Right atrium auricular region (tissue), 2 donors: ENCODE measurements at places on chromosomes 11 and 22. TPM values are rescaled to one million over a fixed set of nuclear protein-coding genes. Genes with fewer than 3 reads are reported as not detected.

GRCh38 chr11:112391086-112391485 is 130.4 kb upstream of the PLET1 start:
- DNase-seq, result no peak
- H3K27ac ChIP-seq, result no peak overlapping the region
- H3K36me3 ChIP-seq, result no peaks in the 10 kb centered on the region
- no peak overlapping the region for H3K4me3 ChIP-seq
- H3K27me3 ChIP-seq, result no peaks in the 10 kb centered on the region
- no peaks in the 10 kb centered on the region for H3K4me1 ChIP-seq

GRCh38 chr22:20183101-20183500 is 32.2 kb upstream of the CCDC188 start:
- H3K4me1 ChIP-seq, result no peaks in the 10 kb centered on the region
- no peaks in the 10 kb centered on the region for H3K27me3 ChIP-seq
- no peak for DNase-seq
- no peak overlapping the region for H3K27ac ChIP-seq

DNA sequence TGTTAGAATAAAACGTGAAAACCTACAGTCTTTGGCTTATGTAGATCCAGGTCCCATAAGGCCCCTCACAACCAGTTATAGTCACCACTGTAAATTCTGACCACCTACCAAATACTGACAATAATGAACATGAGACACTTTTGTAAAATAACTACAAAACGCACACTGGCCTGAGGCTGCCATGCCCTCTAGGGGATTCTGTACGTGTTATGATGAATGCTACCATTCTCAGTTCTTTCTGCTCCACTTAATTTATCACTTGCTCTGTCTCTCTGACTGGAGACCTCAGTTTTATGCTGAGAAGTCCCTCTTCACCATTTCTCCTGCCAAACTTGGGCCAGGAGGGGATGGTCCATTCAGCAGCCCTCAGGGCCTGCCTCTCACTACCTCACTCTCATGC is 18.7 kb upstream of the TMPRSS5 start:
- H3K36me3 ChIP-seq, result no peaks in the 10 kb centered on the region
- H3K4me1 ChIP-seq, result no peaks in the 10 kb centered on the region
- H3K27ac ChIP-seq, result no peak overlapping the region
- H3K4me3 ChIP-seq, result no peak overlapping the region

The CD248 gene
- 7.6 TPM for total RNA-seq

DNA sequence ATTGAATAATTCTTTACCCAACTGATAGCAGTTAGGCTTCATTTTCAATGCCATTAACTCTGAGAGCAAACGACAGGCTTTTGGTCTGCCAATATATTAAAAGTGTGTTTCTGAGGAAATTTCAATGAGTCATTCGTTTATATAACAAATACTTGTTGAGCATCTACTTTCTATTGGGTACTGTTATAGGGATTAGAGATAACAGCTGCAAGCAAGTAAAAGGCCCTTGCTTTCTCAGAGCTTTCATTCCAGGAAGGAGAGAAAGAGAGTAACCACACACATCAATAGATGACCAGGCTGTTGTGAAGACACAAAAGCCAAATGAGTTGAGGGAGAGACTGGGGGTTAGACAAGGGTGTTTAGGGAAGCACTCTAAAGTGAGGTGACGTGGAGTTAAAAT is 35.7 kb downstream of the CD44 start:
- no peak for DNase-seq
- peaks cover 22% of the 10 kb centered on the region for H3K36me3 ChIP-seq
- no peak overlapping the region for H3K27ac ChIP-seq

The CCDC116 gene
- not detected for total RNA-seq

GRCh38 chr22:22030493-22031182 is 48.1 kb upstream of the TOP3B start:
- peak; percentile 65 for DNase-seq
- H3K4me1 ChIP-seq, result no peaks in the 10 kb centered on the region
- H3K27me3 ChIP-seq, result no peaks in the 10 kb centered on the region
- no peaks in the 10 kb centered on the region for H3K36me3 ChIP-seq
- H3K4me3 ChIP-seq, result no peak overlapping the region

DNA sequence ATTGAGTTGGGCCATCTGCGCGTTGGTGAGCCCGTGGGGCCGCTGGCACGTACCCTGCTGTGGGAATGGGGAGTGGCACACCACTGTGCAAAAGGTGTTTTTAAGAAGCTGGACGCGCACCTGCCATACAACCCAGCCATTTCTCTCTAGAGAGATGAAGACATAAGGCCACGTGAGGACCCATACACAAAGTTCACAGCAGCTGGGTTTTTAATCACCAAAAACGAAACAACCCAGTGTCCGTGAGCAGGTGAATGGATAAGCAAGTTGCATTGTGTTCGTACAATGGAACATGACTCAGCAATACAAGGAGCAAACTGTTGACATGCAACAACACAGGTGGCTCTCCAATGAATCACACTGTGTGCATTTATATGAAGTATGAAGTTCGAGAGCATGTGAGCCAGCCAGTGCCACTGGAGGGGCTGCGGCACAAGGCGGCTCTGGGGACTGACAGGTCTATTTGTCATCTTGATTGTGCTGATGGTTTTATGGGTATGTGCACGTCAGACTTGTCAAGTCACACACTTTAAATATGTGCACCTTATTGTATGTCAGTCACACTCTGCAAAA is 30.6 kb upstream of the PANX2 start:
- H3K4me1 ChIP-seq, result no peaks in the 10 kb centered on the region
- no peak for DNase-seq
- no peaks in the 10 kb centered on the region for H3K36me3 ChIP-seq
- no peaks in the 10 kb centered on the region for H3K27me3 ChIP-seq

The CDC45 gene
- total RNA-seq, result not detected

DNA sequence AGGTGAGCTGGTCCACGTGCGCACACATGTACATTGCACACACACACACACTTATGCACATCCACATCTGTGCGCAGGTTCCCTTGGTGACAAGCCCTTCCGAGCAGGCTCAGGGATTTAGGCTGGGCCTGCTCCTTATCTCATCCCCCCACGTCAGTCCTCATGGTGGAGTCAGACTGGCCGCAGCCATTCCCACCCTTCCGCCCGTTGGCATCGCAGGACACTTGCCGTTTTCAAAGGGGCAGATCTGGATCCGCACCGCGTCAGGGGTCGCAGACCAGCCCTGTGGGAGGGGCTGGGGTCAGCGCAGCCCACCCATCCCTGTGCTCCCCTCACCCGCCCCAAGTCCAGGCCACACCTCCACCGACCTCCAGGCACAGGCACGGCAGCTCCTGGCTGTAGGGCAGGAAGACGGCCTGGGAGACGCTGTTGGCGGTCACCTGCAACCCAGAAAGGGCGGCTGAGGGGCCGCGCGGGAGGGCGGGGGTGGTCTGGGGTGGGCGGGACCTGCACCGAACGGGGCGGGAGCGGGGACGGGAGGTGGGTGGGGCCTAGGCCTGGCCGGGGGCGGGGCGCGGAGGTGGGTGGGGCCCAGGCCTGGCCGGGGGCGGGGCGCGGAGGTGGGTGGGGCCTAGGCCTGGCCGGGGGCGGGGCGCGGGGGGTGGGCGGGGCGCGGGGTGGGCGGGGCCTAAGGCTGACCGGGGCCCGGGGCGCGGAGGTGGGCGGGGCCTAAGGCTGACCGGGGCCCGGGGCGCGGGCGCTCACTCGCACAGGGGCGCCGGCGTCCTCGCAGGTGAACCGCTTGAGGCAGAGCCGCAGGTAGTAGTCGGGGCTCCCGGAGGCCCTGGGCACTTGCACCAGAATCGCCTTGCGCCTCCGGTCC is 13.3 kb downstream of the IL17REL start:
- H3K27me3 ChIP-seq, result no peaks in the 10 kb centered on the region
- H3K36me3 ChIP-seq, result no peaks in the 10 kb centered on the region
- H3K27ac ChIP-seq, result no peak overlapping the region
- no peak for DNase-seq
- H3K4me1 ChIP-seq, result no peaks in the 10 kb centered on the region

DNA sequence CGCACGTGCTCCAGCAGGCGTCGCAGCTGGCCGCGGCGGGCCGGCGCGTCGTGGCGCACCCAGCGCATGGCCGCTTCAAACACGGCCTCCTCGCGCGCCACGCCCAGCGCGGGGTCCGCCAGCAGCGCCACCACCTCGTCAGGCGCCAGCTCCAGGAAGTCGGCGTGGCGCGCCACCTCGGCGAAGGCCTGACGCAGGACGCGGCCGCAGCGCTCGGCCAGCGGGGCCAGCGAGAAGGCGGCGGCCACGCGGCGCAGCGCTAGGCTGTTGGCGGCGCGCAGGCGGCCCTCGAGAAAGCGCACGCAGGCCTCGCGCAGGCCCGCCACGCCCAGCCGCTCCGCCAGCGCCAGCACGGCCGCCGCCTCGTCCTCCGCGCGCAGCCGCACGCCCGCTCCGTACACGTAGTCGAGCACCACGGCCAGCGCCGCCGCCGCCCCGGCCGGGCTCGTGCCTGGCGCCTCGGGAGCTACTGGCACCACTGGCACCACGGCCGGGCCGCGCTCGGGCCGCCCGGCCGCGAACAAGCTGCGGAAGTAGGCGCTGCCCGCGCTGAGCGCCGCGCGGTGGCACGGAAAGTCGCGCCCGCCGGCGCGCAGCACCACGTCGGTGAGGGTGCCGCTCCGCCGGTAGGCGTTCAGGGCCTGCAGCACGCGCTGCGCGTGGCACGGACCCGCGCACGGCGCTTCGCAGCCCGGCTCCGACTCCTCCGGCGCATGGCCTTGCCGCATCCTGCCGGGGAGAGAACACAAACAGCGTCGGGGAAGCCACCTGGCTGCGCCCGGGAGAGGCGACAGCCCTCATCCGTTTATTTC is 2.9 kb downstream of the KLHL35 start:
- no peak overlapping the region for H3K27ac ChIP-seq
- H3K27me3 ChIP-seq, result peaks cover 9% of the 10 kb centered on the region
- no peaks in the 10 kb centered on the region for H3K36me3 ChIP-seq
- peak overlapping the region; percentile 20 for H3K4me3 ChIP-seq

- H3K4me3 ChIP-seq, result peak overlapping the region; percentile 70
- peak overlapping the region; percentile 96 for H3K27ac ChIP-seq
- H3K4me1 ChIP-seq, result no peaks in the 10 kb centered on the region
- no peaks in the 10 kb centered on the region for H3K36me3 ChIP-seq
- DNase-seq, result no peak
- H3K27me3 ChIP-seq, result no peaks in the 10 kb centered on the region
Observed at GRCh38 chr11:108122166-108122628, 830 bp downstream of the ACAT1 start.

The OR51L1 gene
- total RNA-seq, result not detected

- no peaks in the 10 kb centered on the region for H3K27me3 ChIP-seq
- no peak overlapping the region for H3K4me3 ChIP-seq
- no peak overlapping the region for H3K27ac ChIP-seq
- no peaks in the 10 kb centered on the region for H3K36me3 ChIP-seq
Observed at GRCh38 chr22:43533156-43533530, 121.3 kb downstream of the MPPED1 start.

DNA sequence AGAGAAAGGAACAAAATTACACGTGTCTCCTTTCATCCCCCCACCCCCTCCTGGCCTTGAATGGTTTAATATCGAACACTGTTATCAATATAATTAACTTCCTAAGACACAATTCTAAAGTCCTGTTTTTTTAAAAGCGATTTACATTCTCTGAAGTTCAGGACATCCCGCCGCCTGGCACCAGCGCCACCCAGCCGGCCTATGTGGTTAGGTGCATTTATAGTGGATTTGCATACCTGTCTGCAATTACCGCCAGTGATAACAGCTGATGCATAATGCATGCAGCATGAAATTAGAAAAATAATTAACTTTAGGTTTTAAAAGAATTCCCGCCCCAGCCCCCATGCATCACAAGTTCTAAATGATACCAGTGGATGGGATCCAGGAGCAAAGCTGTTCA is 58.6 kb downstream of the MACROD1 start:
- H3K27ac ChIP-seq, result no peak overlapping the region
- H3K36me3 ChIP-seq, result no peaks in the 10 kb centered on the region
- DNase-seq, result no peak

DNA sequence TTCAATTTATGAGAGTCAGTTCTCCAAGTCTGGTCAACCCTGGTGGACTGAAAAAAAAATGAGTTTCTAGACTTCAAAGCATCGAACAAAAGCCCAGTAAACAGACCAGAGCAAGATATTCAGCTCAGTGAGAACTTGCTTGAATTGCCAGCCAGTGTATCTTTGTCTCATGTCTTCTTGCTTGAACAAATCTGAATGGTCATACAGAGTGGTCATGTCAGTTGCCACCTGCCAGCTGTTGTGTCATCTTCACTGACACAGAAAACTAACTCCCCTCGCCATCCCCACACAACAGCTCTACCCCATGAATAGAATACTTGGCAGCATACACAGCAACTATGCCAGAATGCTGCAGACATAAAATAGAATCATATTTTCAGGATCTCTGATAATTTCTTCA is 27.5 kb upstream of the CALCB start:
- H3K4me1 ChIP-seq, result no peaks in the 10 kb centered on the region
- no peaks in the 10 kb centered on the region for H3K27me3 ChIP-seq
- no peaks in the 10 kb centered on the region for H3K36me3 ChIP-seq
- no peak for DNase-seq
- no peak overlapping the region for H3K4me3 ChIP-seq
